Activated B cell treated with CpG ODN at 0.5 μM for 24 hours (primary cell): ENCODE measurements at places on chromosomes 5 and 9.

GRCh38 chr5:145681686-145682085, 153.5 kb downstream of the PRELID2 start:
- no peak for DNase-seq

GRCh38 chr5:17329571-17329970, 112.1 kb downstream of the BASP1 start:
- DNase-seq, result no peak

- DNase-seq, result peak; percentile 70
These were observed 62.3 kb downstream of the CXXC5 start for GRCh38 chr5:139710319-139711066.

DNA sequence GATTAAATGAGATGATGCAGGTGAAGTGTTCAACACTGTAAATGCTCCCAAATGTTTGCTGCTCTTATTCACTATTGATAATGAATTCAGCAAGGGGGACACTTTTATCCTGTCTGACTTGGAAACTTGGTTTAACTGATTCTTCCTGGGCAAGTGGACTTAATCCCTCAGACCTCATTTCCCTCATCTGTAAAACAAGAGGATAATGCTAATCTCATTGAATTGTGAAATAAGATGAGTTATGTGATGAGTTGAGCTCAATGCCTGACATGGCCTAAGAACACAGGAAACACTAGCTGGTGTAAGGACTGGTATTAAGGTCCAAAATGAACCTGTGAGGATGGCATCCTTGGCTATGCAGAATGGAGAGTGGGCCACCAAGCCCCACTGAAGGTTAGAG, 23.3 kb downstream of the TNFSF15 start:
- DNase-seq, result no peak

GRCh38 chr5:88691945-88692868, 190.8 kb downstream of the MEF2C start:
- DNase-seq, result no peak

DNA sequence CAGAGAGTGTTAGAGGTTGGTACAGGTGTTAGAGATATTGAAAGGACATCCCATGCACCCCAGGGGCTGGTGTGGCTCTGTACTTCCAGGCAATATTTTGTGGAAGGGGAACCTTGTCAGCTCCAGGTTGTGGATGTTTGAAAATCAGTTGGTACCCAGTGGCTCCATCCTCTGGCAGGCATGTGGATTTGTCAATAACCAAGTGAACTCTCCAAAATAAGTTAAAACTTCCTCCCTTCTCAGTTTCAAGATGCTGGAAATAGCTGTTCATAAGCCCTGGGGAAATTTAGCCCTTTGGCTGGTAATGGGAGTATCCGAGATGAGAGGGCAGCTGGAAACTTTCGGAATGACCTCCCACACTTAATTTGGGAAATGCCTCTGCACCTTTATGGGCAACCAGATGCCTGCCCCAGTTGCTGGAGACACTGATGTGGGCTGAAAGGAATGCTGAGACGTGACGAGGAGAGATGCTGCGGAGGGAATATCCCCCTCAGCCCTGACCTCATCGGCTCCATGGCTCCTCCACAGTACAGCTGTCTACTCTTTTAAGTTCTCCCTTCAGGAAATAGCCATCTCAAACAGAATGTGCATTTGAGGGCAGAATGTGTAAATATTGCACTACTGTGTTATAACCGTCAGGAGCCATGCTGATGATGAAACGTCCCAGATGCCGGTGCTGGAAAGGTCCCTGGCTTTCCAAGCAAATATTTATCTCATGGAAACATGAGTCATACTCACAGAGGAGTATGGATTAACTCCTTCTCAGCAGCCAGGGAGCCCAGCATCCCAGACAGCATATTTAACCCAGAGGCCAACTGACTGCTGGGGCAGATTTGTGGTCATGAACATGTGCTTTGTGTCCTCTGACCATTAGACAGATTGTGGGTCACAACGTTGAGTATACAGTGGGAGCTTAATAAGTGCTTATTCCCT, 29.5 kb downstream of the TGFBI start:
- no peak for DNase-seq

GRCh38 chr5:10701567-10702039, 59.4 kb downstream of the DAP start:
- DNase-seq, result no peak
